Aorta (tissue), 5 donors: ENCODE measurements at places on chromosomes 3 and 15. TPM values are rescaled to one million over a fixed set of nuclear protein-coding genes. Genes with fewer than 3 reads are reported as not detected.

- H3K27ac ChIP-seq = no peak overlapping the region
- H3K36me3 ChIP-seq = no peaks in the 10 kb centered on the region
- DNase-seq = no peak
- no peaks in the 10 kb centered on the region for H3K4me1 ChIP-seq
- no peaks in the 10 kb centered on the region for H3K27me3 ChIP-seq
Measured at GRCh38 chr15:52466134-52466701, 62.5 kb downstream of the MYO5A start.

DNA sequence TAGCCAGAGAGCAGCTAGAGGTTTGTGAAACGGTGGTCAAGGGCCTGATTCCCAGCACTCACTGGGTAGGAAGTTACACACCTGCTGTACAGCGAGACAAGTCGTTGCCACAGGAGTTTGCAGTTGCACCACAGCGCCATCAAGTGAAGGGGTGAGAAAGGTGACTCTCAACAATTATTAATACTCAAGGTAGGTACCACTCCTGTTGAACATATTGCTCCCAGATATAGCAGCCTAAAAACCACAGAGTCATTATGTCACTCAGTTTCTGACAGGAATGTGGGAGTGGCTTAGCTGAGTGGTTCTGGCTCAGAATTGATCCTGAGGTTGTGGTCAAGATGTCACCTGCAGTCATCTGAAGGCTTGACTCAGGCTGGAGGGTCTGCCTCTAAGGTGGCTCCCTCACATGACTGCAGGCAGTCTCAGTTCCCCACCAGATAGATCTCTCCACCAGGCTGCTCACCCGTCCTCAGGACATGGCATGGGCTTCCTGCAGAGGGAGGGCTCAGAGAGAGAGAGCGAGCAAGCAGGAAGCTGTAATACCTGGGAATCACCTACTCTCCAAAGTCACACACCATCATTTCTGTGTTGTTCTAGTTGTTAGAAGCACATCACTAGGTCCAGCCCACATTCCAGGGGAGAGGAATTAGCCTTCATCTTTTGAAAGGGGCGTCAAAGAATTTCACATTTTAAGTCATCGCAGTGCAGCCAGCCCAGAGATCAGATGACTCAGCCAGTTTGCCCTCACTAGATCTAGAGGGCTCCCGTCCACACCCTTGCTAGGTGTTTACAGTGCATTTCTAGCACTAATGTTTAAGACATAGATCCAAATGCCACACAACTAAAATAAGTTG is 17.0 kb upstream of the ANO10 start:
- H3K36me3 ChIP-seq = no peaks in the 10 kb centered on the region
- peaks cover 2% of the 10 kb centered on the region for H3K4me1 ChIP-seq
- no peak for DNase-seq
- H3K27ac ChIP-seq = no peak overlapping the region
- H3K27me3 ChIP-seq = no peaks in the 10 kb centered on the region

The SNTN gene
- not detected for total RNA-seq

GRCh38 chr3:72890166-72890925 is 2.5 kb downstream of the GXYLT2 start:
- H3K36me3 ChIP-seq = no peaks in the 10 kb centered on the region
- H3K27me3 ChIP-seq = no peaks in the 10 kb centered on the region
- no peak overlapping the region for H3K4me3 ChIP-seq
- no peak for DNase-seq
- H3K27ac ChIP-seq = peak overlapping the region; percentile 6
- H3K4me1 ChIP-seq = no peaks in the 10 kb centered on the region

DNA sequence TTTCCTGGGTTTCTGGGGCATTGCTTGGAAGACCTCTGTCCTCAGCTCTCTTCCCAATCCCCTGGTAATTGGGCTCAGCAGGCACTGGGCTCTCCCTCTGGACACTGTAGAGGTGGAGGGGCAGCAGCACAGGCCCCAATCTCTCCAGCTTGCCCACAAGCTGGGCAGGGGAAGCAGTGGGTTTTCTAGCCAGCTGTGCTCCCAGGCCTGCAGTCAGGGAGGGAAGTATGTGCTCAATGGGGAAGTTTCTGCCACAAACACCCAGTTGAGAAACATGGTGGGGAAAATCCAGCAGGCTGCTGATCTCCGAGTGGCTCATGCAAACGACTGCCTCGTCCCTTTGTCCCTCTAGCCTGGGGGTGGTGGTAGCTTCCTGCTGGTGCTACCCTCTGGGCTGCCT is 12.8 kb upstream of the RFT1 start:
- no peak overlapping the region for H3K27ac ChIP-seq
- no peaks in the 10 kb centered on the region for H3K36me3 ChIP-seq
- H3K27me3 ChIP-seq = no peaks in the 10 kb centered on the region
- no peaks in the 10 kb centered on the region for H3K4me1 ChIP-seq
- DNase-seq = peak; percentile 36

The ATP13A5 gene
- total RNA-seq = not detected

DNA sequence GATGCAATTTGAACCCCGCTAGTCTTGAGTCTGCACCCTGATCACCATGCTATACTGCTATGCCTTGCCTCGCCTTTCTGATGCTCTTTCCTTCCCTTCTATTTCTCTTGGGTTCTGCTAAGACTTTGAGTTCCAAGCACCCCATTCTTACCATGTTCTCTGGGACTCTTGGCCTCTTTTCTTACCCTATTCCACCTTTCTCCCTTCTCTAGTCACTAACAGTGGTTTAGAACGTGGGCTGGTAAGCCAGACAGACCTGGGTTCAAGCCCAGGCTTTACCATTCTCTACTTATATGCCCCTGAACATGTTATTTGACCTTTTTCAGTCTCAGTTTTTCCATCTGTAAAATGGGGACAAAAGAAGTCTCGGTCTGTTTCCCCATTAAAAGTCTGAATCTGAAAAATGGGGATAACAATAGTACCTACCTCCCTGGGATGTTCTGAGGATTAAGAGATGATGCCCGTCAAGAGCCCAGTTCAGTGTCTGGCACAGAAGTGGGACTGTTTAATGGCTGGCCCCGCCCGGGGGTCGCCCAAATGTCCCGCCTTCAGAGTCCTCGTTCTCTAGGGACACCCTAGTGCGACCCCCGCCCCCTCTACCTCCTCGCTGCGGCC is 376 bp downstream of the TADA3 start:
- H3K27me3 ChIP-seq = no peaks in the 10 kb centered on the region
- peak overlapping the region; percentile 87 for H3K4me3 ChIP-seq
- no peaks in the 10 kb centered on the region for H3K36me3 ChIP-seq
- peak; percentile 0 for DNase-seq
- H3K4me1 ChIP-seq = no peaks in the 10 kb centered on the region

DNA sequence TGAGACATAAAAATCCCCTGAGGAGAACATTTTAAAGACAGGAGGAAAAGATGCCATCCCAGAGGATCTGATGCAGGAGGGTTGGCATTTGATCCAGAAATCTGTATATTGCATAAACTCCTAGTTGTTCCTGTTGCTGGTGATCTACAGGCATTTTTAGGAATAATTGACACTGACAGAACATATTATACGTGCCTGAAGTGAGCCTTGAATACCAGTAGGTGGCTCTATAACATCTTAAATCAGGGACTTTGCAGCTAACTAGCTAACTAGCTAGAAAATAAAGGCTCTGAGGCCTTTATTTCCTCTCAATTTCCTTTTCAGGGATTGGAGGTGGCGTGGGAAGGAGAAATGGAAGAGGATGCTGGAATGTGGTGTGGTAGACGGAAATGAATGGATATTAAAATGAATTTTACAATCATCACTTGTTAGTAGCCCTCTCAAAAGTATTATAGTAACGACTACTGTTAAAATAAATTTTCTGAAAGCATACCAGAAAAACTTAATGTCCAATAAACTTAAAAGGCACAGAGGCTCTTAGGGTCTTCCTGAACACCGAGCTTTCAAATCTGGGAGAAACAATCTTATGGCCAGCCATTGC is 73.8 kb upstream of the ZBED2 start:
- H3K36me3 ChIP-seq = no peaks in the 10 kb centered on the region
- no peaks in the 10 kb centered on the region for H3K4me1 ChIP-seq
- no peaks in the 10 kb centered on the region for H3K27me3 ChIP-seq
- H3K27ac ChIP-seq = no peak overlapping the region
- no peak for DNase-seq

The CAMP gene
- total RNA-seq = 0.90 TPM

The ATP10A gene
- 55.0 TPM for total RNA-seq

DNA sequence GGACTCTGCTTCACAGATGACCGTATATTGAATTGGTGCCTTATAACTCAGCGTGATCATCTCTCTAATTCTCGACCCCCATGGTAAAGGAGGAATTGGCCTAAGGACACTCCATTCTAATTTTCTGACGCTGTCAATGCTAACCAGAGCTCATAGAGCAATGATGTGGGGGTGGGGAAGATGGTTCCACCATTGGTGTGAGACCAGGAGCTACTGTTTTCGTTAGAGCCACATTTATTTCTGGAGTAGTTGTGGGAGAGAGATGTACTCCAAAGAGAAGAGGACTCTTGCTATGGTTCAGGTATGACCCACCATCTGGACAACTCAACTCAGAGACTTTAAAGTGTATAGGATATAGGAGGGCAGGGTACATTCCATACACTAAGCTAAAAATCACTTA is 16.3 kb downstream of the ZBTB38 start:
- H3K4me1 ChIP-seq = no peaks in the 10 kb centered on the region
- no peaks in the 10 kb centered on the region for H3K36me3 ChIP-seq
- no peak overlapping the region for H3K4me3 ChIP-seq
- no peak overlapping the region for H3K27ac ChIP-seq
- H3K27me3 ChIP-seq = no peaks in the 10 kb centered on the region
- DNase-seq = no peak

- H3K27me3 ChIP-seq = no peaks in the 10 kb centered on the region
- H3K27ac ChIP-seq = no peak overlapping the region
- no peaks in the 10 kb centered on the region for H3K36me3 ChIP-seq
Measured at GRCh38 chr3:133206921-133207320, 168.7 kb downstream of the TMEM108 start.

The RETNLB gene
- total RNA-seq = not detected
